ENCODE measurements at places on chromosomes 11 and 22. TPM values are rescaled to one million over a fixed set of nuclear protein-coding genes. Genes with fewer than 3 reads are reported as not detected.

GRCh38 chr22:36730176-36730858 lies 26.8 kb upstream of the CACNG2 start:
- DNase-seq = no peak

DNA sequence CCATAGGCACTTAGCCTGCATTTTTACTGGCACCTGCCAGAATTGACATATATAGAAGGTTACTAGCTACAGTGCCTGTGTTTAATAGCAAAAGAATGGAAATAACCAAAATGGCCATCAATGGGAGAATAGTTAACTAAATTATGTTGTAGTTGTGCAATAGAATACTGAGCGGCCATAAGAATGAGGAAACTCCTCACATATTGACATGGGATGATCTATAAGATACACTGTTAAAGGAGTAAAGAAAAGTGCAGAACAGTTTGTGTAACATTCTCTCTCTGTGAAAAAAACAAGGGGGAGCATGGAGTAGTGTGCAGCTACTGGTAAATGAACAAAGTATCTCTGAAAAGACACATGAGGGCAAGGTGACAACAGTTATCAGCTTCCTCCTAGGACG lies 21.5 kb downstream of the ARAP1 start:
- no peak for DNase-seq

- DNase-seq = no peak
These were observed 25.8 kb downstream of the RSPH14 start for GRCh38 chr22:23115825-23116494.

DNA sequence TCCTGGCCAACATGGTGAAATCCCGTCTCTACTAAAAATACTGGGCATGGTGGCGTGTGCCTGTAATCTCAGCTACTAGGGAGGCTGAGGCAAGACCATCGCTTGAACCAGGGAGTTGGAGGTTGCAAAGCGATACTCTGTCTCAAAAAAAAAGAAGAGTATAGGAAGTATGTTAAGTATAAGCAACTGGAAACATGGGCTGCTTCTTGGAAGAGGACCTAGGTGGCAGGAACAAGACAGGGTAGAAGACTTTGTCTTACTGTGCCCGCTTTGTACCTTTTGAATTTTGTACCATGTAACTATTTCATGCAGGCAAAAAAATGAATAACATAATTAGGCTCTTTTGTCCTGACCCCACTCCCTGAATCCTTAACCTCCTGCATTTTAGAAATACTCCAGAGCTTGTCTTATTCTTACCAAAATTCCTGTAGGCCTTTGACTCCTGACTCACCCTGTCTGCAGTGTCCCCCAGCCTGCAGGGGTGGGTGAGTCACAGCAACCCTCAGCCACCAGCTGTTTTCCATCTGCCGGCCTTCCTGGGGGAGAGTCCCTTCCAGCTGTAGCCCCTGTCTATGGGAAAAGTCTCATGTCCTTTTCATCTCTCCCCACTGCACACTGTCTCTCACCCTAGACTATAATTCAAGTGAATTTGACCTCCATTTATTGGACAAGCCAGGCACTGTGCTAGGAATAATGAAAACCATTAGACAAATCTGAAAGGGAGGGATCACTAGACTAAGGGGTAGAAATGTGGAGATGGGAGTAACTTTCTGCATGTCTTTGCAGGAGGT lies 41.8 kb downstream of the TXN2 start:
- peak; percentile 75 for DNase-seq

- DNase-seq = no peak
These were observed 488.7 kb downstream of the TBC1D22A start for GRCh38 chr22:47250995-47251765.

Gene TUG1
- 76.8 TPM for total RNA-seq

- no peak for DNase-seq
These were observed 1.9 kb downstream of the EHBP1L1 start for GRCh38 chr11:65577756-65578109.

GRCh38 chr11:64251016-64251752 lies at the start of gene PLCB3:
Gene PLCB3 (plus strand): TSS chr11:64251530. CDS start chr11:64251650, 120 bp downstream.
- DNase-seq = peak; percentile 40

Gene SEC14L6
- total RNA-seq = 0.15 TPM

DNA sequence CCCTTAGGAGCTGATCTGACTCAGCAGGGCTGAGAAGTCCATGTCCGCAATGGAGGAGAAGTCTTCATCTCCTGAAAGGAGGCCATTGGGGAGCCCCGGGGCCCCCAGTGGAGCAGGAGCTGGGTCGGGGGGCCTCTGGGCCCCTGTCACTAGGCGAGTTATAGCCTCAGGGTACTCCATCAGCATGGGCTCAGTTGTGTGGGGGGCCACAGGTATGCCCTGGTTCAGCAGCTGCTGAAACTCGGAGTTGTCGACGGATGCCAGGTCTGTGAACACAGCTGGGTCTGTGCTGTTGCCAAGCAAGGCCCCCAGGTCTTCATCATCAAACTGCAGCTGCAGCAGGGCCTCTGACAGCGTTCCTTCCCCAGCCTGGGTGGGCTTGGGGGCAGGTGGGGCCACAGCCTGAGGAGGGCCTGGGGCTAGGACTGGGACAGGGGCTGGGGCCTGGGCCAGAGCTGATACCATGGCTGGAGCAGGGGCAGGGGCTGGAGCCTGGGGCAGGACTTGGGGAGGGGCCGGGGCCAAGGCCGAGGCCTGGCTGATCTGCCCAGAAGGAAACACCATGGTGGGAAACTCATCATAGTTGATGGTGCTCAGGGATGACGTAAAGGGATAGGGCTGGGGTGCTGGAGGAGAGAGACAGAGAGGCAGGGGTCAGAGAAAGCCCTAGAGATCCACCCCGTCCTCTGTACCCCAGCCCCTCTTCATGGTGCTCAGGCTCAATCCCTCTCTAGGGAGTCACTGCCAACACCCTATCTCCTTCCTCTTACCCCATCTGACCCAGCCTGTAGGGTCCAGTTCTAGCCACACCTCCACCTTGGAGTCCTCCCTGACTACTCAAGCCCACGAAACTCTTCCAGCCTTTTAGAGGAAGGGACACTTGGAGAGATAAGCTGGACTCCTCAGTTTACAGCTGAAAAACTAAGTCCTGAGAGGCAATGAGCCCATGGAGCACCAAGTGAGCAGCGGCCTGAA lies 8.1 kb downstream of the RELA start:
- no peak for DNase-seq

- DNase-seq = no peak
These were observed 14.2 kb downstream of the LMO1 start for GRCh38 chr11:8249482-8249881.

DNA sequence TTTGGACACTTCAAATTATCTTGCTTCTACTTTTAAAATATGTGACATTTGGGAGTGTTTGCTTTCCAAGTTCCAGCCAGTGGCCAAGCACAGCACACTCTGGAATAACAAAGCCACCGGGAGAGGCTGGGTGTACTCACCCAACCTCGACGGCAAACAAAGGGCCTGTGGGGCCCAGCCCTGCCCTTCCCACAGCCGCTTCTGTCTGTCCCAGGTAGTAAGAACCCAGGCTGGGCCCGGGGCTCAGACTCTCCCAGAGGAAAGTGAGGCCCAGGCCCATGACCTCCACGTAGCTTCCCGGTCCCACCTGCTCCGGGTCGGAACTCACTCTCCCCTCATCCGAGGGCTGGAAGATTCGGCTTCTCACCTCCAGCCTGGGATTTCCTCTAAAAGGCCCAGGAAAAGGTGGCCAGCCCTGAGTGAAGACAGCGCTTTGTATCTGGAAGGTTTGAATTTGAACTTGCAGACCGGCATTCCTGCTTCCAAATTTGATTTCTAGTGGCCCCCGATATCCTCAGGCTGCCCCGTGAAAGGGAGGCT lies 93.5 kb downstream of the CELSR1 start:
- DNase-seq = no peak

Gene POU2F3
- total RNA-seq = not detected

DNA sequence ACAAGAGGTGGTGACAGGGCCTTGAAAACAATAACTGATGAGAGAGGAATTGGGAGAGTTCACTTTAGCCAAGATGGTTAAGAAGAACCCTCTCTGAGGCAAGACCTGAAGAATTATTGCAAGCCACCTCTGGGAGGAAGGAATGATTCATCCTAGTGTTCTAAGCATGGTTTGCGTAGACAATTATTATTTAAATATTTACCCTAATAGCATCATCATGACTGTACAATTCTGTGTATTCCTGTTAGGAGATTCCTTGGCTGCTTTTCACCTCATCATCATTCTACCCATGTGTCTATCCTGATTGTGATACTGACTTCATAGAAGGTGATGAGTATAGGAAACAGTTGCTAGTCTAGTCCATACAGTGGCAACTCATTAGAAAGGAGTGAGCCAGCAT lies 264.4 kb downstream of the DDX10 start:
- DNase-seq = peak; percentile 82

Gene CASP4
- 77.4 TPM for total RNA-seq

GRCh38 chr11:62778441-62778840 lies 7.2 kb downstream of the TAF6L start:
- DNase-seq = no peak

- no peak for DNase-seq
These were observed 637.4 kb upstream of the API5 start for GRCh38 chr11:42674436-42674835.

Gene CCDC86
- total RNA-seq = 60.8 TPM

DNA sequence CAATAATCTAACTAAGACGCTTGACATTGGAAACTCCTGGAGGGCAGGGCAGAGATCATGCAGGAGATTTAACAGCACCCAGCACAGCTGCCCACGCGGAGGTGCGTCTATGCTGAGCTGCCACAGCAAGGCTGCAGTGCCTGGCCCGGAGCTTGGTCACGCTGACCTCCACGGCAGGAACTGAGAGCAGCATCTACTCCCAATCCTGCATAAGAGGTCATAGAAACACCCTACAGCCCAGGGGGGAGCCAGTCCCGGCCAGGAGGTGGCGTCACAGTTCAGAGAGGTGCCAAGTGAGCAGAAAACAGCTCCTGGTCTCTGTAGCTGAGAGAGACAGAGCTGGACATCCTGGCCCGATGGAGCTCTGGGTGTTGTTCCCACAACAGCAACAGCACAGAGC lies 121.1 kb upstream of the TMEM45B start:
- no peak for DNase-seq

GRCh38 chr11:118604566-118604965 lies 2.8 kb upstream of the PHLDB1 start:
- no peak for DNase-seq

DNA sequence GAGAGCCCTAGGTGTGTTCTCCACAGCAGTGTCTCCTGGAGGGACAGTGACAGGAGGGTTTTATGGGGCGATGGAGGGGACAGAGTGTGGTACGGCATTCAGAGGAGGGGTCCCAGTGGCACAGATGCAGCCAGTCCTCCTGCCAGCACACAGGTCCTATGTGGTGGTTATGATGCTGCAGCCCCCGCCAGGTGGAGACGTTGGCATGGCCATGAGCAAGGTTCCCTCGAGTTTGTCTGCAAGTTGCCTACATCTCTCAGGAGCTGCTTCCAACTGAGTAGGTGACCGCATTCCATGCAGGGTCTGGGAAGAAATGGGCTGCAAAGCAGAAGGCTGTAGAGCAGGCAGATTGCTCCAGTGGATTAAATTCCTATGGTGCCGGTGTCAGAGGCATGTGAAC lies 646.0 kb downstream of the TBC1D22A start:
- no peak for DNase-seq

DNA sequence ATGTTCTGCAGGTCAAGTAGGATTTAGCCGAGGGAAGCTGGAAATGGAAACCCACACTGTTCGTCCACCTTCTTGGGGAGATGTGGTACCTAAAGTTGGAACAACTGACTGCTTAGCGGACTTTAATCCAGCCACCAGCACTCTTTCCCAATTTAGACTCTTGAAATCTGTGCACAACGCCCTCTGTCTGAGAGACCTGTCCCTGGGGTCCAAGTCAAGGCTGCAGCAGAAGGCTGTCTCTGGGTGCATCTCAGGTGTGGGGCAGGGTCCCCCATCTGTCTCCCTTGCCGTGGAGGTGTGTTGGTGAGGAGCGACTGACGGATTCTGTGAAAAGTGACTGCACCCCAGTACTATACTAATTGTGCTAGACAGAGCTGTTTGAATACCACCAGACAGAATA lies 168.2 kb upstream of the CADM1 start:
- no peak for DNase-seq

DNA sequence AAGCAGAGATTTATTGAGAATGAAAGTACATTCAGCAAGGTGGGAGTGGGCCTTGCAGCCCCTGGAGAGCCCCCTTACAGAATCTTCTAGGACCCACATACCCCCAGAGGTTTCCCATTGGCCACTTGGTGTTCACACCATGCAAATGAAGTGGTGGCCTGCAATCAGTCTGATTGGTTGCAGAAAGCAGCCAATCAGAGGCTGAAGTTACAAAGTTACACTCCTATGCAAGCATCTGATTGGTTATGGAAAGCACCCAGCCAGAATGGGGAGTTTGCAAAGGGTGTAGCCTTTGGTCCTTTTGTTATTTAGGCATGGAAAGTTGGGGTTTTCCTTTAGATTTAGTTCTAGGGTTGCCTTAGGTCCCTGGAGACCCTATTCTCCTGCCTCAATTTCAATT lies 34.9 kb downstream of the UVRAG start:
- no peak for DNase-seq

Gene CHRM4
- not detected for total RNA-seq

Gene OR8D4
- total RNA-seq = not detected

GRCh38 chr11:10878408-10879214 lies 20.8 kb upstream of the ZBED5 start:
- peak; percentile 69 for DNase-seq

DNA sequence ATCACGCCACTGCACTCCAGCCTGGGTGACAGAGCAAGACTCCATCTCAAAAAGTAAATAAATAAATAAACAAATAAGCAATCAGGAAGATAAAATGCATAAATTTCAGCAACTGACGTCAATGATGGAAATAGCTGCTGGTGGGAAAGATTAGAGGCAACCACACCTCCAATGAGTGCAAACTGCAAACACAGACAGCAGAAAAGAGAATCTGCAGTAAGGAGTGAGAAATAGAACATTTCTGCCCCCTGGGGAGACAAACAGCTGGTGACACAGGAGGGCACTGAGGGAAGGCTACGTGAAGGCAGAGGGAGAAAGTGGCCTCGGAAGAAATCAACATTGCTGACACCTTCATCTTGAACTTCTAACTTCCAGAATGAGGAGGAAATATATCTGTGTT lies 6.5 kb downstream of the PI4KA start:
- no peak for DNase-seq

Gene FGF4
- not detected for total RNA-seq

- DNase-seq = no peak
These were observed 544.4 kb downstream of the OPCML start for GRCh38 chr11:132987936-132988335.

GRCh38 chr11:109454857-109455256 lies 32.9 kb downstream of the C11orf87 start:
- no peak for DNase-seq

Gene SPI1
- total RNA-seq = not detected
